ENCODE measurements at places on chromosomes 5 and 9.
A peak's percentile ranks its signal among the peaks of the same experiment; 100 is the strongest.

- no peak for DNase-seq
These were observed 41.4 kb downstream of the CDC42SE2 start for GRCh38 chr5:131305138-131305689.

- no peak for DNase-seq
These were observed 68.6 kb upstream of the IRX4 start for GRCh38 chr5:1951165-1951816.

DNA sequence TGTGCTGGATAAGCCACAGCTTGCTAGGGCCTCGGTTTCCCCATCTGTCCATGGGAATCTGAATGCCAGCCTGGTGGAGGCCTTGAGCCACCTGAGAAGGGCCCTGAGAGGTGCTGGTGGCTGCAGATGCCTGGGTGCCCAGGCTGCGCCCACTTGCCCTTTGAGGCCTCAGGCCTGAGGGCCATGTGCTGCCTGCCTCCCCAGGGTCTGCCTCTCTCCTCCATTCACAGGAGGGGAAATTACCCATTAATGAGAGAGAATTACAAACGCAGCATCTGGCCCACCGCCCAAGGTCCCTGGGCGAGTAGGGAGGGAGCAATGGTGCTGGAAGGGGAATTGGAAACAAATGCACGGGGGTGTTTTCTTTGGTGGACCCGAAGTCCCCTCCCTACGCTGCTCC, 59.6 kb downstream of the BARX1 start:
- DNase-seq, result no peak

GRCh38 chr5:81208904-81209303, 24.2 kb upstream of the CKMT2 start:
- DNase-seq, result no peak

- no peak for DNase-seq
These were observed 16.8 kb downstream of the TRAF2 start for GRCh38 chr9:136903041-136903554.

DNA sequence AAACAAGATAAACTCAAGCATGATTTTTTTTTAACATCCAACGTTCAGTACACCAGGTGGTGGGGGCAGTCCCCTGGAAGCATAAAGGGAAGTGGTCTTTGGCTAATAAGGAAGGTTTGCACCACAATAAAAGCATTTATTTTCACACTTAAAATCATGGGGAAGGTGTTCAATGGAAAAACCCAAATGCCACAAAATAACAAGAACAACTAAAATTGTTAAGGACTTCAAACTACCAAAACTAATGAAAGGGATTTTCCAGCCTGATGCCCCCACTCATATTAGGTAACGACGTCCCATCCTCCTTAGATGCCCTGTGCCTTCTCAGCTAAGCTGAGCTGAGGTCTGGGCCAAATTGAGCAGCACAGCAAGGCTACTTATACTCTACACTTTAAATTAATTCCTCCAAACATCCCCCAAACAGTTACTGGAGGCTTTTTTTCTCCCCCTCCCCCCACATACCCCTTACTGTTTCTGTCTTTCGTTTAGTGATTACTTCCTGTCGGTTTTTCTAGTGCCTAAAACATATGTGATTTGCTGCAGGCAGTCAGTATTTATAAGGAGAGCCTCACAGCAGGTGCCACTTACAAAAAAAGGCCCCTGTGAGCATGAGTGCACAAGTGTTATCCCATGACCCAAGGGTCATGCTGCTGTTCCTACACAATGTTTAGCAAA, 259.7 kb upstream of the ZNF608 start:
- DNase-seq, result no peak

GRCh38 chr5:135651156-135651555, 72.4 kb upstream of the CXCL14 start:
- DNase-seq, result no peak

DNA sequence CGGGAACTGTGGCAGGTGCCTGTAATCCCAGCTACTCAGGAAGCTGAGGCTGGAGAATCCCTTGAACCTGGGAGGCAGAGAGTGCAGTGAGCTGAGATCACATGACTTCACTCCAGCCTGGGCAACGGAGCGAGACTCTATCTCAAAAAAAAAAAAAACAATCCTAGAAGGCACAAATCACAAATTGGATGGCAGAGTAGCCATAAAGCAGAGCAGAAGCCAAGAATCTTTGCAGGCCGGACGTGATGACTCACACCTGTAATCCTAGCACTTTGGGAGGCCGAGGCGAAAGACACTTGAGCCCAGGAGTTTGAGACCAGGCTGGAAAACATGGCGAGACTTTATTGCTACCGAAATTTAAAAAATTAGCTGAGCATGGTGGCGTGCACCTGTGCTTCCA, 9.2 kb upstream of the FUBP3 start:
- no peak for DNase-seq

DNA sequence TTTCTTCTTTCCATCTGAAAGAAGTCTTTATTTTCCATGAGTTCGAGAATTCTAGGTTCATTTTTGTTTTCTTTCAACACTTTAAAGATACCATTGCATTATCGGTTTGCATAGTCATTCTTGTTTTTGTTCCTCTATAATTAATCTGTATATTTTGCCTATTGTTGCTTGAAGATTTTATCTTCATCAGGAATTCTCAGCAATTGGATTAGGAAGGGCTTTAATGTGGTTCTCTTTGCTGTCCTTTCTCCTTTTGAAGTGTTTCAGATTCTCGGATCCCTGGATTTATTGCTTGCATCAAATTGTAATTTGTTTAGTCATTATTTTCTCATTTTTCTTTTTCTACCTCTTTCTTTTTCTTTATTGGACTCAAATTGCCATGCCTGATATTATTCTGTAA, 609.8 kb downstream of the TLR4 start:
- no peak for DNase-seq

DNA sequence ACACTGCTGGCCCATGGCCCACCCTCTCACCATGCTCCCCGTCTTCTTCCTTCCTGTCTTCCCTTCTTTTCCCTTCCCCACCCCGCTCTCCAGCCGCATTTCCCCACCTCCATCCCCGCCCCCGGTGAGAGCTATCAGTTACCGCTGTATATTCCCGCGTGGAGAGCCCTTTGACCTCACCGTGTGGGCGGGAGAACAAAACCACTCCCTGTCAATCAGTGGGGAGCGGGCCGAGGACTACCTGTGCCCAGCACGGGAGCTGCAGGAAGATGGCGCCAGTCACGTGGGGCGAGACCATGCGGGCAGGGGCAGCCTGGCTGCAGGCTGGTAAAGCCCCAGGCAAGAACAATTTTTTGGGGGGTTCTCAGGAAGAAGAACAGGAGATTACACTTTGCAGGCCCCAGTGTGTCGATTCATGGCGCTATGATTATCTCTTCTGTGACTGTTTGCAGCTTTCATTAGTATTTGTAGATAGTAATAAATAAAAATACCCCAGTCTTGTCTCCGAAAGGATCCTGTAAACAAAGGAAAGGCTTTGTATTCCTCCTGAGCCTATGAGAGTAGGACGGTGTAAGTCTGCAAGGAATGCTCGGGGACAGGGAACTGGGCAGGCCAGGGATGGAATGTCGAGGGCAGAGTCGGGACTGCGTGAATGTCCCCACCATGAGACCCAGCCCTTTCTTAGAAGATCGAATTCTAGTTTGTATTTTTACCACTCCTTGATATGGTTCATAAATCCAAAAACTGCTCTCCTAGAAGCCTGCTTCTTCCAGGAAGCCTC, 14.8 kb upstream of the DMRT1 start:
- no peak for DNase-seq

DNA sequence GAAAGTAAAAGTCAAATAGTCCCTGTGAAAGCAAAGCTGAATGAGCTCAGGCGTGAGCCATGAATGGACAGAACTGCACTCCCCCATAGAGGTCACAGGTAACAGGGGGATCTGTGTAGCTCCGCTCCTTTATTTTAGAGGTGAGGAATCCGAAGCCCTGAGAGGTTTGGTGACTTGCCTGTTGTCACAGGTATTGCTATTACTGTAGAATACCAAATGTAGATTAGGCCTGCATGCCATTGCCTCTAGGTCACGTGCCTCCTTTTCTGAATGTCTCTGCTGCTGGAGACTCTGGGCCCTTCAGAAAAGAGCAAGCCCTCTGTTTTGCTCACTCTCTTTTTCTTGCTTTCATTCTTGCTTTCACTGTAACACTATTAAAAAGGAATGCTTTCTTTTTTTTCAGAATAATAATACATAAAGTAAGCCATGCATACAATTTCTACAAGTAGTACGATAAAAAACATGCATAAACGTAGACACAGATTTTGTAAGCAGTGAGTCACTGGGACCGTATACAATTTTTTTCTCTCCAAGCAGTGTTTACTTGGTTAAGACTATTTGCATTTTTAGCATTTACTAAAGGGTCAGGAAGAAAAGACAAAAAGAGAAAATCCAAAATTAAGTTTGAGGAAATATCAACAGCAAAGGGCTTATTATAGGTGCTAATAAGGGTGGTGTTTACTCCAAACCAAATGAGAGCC, 568.7 kb upstream of the ADAMTS16 start:
- DNase-seq, result no peak

- DNase-seq, result peak; percentile 53
These were observed 4.6 kb upstream of the MYORG start for GRCh38 chr9:34381323-34381722.

Measured in erythroblast (primary cell).